Motor neuron (in vitro differentiated cells): ENCODE measurements at places on chromosomes 4 and X. TPM values are rescaled to one million over a fixed set of nuclear protein-coding genes. Genes with fewer than 3 reads are reported as not detected.

Gene GABRG1
- total RNA-seq: 0.16 and 0.25 TPM in 2 replicates

Gene CDS1
- total RNA-seq: 0.41 and 0.59 TPM in 2 replicates

Gene ARR3
- 1.00 TPM in 1 of 2 replicates, not detected in the other for total RNA-seq

Gene TMEM255A
- 15.1 and 16.5 TPM in 2 replicates for total RNA-seq

Gene PABPC1L2B
- 1.3 and 1.7 TPM in 2 replicates for total RNA-seq

GRCh38 chrX:85882601-85883000 is 164.8 kb downstream of the CHM start:
- ATAC-seq: no peak

DNA sequence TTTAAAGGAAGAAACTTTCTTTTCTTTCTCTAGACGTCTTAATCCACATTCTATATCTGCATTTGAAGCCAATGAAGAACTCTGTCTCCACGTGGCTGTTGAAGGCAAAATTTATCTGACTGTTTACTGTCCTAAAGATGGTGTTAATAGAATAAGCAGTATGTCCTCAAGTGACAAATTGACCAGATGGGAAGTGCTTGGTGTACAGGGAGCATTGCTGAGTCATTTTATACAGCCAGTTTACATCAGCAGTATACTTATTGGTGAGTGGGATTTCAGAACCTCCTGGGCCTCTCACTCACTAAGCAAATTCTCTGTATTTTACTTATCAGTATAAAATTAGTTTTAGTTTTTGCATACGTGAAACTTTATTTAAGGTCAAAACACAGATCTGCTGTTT is 33.7 kb downstream of the ADAD1 start:
- no peak for ATAC-seq

DNA sequence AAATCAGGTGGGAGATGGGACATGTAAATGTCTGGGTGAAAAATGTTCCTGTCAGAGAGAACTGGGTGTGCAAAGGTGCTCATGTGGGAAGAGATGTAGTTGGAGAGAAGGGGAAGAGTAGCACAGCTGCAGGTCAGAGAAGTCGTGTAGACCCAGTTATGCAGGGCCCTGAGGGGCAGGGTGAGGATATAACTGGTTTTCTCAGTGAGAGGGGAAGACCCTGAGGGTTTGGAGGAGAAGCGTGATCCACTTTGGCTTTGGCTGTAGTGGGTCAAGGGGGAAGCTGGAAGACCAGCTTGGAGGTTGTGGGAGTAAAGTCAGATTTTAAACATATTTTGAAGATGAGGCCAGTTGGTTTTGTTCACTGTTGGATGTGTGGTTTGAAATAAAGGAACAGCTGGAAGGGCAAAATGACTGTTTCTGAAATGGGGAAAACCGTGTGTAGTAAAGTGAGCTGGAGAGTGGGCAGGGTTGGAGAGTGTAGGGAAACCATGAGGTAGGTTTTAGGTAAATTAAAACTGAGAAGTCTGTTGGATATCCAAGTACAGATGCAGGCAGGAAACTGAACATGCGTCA is 44.2 kb downstream of the NAP1L5 start:
- ATAC-seq: no peak

GRCh38 chrX:40938423-40938822 is 146.8 kb upstream of the USP9X start:
- no peak for ATAC-seq

DNA sequence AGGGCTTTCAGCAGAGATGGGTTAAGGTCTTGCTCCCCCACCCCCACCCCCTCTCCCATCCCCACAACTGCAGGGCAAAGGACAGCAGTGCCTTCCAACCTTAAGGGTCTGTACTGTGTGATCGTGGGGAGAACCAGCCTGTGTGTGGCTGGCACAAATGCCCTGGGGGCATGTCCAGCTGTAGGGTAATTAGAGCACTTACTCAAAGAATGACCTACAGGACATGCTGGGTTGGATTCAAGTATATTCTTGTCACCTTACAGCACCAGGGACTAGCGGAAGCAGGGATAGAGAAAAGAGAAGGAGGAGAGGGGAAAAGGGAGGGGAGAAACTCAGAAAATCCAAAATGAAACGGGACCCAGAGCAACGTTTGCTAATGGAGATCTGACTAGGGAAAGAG is 191.3 kb upstream of the GATB start:
- no peak for ATAC-seq

DNA sequence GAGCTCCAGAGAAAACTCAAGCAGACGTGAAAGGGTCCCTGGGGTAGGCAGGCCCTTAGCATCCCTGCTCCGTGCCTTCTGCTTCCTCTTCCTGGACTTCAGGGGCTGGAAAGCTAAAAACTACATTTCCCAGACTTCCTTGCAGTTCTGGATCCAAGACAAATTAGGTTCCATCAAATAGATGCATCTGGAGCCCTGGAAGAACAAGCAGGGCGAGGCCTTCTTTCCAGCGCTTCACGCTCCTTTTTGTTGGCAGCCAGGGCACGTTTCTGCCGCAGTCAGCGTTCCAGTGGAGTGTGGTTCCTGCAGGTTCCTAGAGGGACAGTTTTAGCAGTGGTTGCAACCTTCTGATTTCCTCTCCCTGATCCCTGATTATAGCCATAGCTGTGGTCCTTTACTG is 53.6 kb upstream of the MSX1 start:
- no peak for ATAC-seq

DNA sequence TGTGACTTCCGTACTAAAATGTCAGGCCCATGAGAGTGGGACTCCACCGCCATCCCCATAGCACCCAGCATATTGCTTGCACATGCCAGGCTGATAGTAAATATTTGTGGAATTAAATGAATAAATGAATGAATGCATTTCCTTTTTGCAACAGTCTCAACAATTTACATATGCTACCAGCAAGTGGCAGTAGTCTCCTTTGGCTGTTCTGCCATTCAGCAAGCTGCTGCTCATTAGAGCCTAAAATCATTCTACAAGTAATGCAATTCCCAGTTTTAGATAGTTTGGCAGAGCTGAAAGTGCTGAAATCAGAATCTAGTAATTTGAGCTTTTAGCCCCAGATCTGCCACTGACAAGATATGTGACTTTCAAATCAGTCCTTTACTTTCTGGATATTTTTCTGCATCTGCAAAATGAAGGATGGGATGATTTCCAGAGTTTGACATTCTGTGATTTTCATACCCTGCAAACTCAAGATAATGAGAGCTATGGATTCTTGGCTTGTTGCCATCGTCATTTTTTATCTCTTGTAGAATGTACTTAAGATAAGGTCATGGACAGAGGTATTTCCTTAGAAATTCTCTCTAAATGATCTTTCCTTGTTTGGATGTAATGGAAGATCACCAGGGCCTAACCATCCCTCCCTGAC is 35.7 kb upstream of the INTS6L start:
- peak; percentile 59 for ATAC-seq

DNA sequence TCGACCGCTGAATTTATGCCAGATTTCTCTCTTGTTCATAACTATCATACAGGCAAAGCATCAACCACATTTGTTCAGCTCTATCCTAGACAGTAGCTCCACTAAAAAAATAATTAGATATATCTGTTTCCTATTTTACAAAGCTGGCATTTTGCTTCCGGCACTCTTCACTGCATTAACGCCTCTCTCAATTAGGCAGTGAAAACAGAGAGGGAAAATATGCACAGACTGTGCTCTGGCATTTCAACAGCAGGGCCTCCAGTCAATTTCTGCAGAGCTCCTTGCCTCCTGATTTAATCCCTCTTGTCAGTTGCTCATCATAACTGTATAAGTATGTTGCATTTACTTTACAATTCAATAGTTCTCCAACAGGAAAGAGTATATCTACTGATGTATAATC is 666.9 kb upstream of the INTU start:
- ATAC-seq: no peak

DNA sequence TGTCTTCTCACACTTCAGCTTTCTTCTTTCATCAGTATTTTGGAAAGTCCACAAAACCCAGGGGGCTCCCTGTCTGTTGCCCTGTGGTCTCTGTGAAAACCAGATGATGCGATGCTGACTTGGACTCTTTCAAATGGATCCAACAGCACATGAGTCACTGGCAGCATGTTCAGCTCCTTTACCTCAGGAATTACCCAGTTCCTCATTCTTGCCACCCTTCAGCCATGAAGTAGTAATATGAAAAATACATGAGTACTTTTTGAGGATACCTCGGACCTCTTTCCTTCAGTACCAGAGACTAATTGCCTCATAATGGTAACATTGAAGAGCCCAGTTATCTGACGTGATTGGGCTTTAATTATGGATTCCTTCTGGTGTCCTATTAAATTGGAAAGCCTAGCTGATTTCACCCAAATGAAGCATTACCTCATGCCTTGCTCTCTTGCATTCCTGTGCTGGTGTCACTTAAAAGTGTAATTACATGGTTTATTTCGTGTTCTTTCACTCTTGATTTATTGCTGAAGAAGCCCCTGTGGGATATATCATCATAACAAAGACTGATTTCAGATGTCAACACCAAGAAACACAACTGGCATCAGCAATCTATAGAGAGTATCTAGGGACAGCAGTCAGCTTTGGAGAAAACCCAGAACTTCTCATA is 63.4 kb downstream of the NFKB1 start:
- ATAC-seq: no peak

DNA sequence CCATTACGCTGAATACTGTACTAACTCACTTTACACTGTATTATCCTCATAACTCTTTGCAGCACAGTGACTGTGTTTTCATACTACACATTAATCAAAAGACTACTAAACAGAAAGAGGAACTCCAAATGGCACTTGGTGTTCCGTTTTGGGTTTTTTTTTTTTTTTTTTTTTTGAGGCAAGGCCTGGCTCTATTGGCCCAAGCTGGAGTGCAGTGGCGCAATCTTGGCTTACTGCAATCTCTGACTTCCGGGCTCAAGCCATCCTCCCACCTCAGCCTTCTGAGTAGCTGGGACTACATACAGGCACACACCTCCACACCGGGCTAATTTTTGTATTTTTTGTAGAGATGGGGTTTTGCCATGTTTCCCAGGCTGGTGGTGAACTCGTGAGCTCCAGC is 10.7 kb downstream of the KLHL8 start:
- peak; percentile 78 for ATAC-seq

DNA sequence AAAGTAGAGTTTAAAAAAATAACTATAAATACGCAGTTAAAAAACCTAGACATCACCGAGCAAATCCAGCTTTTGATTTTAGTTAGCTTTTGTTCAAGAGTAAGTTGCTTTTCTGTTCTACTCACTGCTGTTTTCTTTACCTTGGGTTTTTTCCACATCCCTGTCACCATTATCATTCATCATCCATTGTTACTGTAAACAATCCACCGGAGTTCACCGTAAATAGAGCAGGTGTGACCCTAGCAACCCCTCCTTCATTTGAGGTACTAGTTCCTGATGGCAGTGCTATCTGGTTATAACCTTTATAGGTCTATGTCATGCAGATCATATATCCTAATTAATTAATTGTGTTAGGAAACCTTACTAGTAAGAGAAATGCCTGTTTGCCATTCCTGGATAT is 43.0 kb upstream of the TEX13D start:
- ATAC-seq: no peak

- no peak for ATAC-seq
Measured at GRCh38 chr4:155972098-155972497, 18.4 kb upstream of the CTSO start.

DNA sequence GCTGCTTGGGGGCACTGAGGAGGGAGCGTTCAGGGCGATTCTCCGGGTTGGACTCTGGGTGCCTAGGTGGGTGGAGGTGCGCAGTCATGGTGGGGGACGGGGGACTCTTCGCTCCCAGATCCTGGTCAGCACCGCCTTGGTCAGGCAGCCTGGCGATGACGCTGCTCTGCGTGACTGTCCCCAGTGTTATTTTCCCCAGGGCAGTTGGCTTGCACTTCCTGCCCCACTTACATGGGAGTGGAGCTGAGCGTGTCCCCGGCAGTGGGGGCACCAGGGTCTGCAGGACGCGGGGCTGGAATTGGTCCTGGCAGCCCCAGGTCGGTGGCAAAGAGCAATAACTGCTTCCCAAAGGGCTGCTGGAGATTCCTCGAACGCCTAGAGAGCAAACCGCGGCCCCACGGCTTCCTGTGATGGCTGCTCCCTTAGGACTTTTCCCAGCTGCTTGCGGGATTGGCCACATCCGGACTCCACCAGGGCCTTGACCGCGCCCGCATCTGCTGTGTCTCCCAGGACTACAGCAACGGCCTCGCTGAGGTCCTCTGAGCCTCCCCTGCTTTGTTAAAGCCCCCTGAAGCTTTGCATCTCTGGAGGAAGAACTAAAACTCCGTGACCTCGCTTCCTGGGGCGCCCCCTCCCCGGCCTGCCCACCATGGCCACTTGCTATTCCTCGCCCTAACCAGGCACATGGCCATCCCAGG is 35.3 kb upstream of the GPR78 start:
- ATAC-seq: no peak

GRCh38 chr4:107616838-107617389 is 103.1 kb downstream of the PAPSS1 start:
- no peak for ATAC-seq

DNA sequence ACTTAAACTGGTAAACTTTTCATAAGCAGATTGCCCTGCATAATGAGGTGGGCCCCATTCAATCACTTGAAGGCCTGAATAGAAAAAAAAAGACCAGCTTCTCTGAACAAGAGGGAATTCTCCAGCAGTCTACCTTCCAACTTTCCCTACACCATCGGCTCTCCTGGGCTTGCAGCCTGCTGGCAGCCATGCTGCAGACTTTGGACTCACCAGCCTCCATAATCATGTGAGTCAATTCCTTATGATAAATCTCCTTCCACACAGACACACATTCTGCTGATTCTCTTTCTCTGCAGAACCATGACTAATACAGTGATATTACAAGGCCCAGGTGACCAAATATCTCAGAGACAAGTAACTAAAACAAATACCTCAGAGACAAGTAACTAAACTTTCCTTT is 113.8 kb upstream of the WDR17 start:
- ATAC-seq: no peak

- ATAC-seq: no peak
Measured at GRCh38 chr4:19993242-19993641, 258.5 kb upstream of the SLIT2 start.

- ATAC-seq: no peak
Measured at GRCh38 chrX:114619874-114620273, 36.0 kb downstream of the HTR2C start.

DNA sequence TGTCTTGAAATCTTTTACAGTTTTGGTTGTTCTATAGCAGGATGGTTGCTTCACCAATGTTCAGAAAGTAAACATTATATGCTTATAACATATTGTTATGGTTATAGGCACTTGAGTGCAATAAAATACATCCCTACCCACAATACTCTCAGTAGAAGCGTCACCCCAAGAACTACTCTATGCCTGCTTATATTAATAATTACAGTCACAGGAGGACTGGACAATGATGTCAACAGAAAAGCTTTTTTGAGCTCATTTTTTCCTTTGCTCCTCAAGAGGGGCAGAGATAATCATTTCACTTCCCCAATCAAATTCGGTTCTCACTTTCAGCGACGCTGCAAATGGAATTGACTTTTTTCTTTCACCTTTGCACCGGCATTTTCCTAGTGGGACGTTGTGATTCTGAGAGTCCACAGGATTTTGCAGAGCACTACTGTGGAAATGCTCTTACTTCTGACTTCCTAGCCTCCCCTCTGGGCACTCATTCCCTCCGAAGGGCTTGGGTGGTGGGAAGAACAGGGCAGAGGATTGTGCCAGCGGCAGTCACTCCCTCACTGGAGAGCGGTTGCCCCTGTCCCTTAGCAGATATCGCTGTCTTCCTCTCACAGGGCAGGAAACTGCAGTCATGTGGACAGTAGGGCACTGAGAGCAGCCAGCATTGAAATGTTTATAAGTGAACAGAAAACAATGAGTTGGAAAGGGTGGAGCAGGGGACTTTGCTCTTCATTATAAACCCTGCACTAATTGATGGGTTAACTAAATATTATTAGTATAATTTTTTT is 24.9 kb upstream of the SGMS2 start:
- no peak for ATAC-seq
